ENCODE measurements at places on chromosomes 12 and 14.

- DNase-seq: no peak
Measured at GRCh38 chr14:61149896-61150295, 131.2 kb downstream of the TMEM30B start.

DNA sequence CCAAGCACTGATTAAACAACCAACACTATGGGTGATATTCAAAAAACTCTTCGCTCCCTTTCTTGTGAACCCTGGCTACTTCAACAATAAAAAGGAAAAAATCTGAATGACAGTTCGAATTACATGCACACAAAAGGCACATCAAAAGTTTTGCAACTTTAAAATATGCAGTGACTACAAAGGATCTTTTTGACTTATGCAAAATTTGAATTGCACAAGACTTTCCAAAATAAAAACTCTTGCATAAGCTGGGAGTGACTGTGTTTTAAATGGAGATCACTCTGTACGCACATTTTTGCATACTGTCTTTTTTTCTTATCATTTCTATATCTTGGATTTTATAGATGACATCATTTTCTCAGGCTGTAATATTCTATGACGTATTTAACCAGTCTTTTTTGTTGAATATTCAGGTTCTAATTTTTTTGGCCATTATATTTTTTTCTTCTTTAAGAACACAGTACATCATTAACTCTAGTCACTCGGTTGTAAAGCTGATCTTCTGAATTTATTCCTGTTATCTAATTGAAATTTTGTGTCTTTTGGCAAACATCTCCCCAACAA is 667.6 kb upstream of the TBX3 start:
- DNase-seq: no peak

GRCh38 chr12:32891526-32891925 is 5.1 kb downstream of the PKP2 start:
- DNase-seq: no peak

GRCh38 chr12:60935981-60936761 is 1324.0 kb upstream of the USP15 start:
- DNase-seq: no peak

DNA sequence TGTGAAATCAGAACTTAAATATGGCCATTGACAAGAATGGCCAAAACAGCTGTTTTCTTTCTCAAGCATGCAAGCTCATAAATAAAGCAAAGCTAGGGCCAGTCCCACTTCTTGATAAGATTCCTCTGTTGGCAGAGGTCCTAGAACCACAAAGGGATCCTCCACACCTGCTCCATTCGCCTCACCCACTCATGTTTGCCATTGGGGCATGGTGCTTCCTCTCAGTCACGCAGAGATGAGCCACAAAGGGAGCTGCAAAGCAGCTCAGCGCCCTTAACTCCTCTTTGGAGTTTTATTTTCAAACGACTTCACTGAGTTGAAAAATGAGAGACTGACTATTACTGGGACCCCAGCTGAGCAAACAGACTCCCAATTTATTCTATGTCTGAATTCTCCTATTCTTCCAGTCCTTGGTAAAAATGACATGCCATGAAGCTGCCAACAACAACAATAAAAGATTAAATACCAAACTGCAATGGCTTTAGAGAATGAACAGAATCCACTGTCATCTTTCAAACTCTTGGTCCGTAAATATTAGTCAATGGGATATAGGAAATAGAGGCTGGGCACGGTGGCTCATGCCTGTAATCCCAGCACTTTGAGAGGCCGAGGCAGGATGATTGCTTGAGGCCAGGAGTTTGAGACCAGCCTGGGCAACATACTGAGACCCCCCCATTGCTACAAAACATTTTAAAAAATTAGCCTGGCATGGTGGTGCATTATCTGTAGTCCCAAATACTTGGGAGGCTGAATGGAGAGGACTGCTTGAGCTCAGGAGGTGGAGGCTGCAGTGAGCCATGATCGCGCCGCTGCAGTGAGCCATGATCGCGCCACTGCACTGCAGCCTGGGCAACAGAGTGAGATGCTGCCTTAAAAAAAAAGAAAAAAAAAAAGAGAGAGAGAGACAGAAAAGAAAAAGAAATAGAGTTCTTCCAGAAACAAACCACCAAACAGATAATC is 16.4 kb downstream of the MANSC1 start:
- no peak for DNase-seq

GRCh38 chr12:6903722-6904121 is 900 bp upstream of the LRRC23 start:
- no peak for DNase-seq

DNA sequence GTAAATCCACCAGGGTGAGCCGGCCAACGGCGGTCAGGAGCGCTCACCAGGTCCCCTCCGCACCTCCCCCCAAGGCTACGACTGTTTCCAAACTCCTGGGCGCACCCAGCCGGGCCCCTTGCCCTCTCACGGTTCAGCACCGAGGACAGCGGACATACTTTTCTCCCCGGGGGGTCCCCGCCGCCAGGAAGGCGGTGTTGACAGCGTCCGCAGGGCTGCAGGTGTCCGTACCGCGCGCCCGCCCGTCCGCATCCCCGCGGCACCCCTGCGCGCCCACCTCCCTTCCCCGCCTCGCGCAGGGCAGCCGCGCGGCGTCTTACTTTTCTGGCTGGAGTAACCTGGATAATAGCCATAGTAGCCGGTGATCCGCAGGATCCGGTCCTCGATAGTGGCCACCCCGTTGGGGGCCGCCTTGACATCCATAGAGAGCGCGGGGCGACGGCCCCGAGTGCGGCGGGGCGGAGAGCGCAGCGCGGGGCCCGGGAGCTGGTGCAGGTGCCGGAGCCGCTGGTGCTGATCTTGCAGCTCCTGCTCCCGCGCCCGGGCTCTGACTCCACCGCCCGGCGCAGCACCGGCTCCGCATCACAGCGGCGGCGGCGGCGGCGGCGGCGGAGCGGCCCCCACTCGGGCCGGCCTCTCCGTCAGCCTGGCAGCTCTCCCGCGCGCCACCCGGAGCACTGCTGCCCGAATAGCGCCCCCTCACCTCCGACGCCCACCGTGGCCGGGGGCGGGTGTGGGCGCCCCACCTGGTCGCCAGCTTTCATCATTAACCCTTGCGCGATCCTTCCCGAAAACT is at the start of gene SLC35F4:
Gene SLC35F4 (minus strand): TSS at position 690 of the 796 bp plus-strand sequence.
- DNase-seq: no peak

Measured in stimulated activated CD4-positive, alpha-beta T cell treated with anti-CD3 and anti-CD28 coated beads, TNF-alpha, amount 100 ng/mL, for 24 hours (primary cell).